ENCODE measurements at places on chromosomes 2 and 18. TPM values are rescaled to one million over a fixed set of nuclear protein-coding genes. Genes with fewer than 3 reads are reported as not detected.

Gene DSG1
- 0.06 TPM for polyA plus RNA-seq

Gene RAB6C
- 1.2 TPM for polyA plus RNA-seq

Gene VAMP5
- 42.2 TPM for polyA plus RNA-seq

Gene SERPINB4
- not detected for polyA plus RNA-seq

Gene TMEM198
- 4.0 TPM for polyA plus RNA-seq

Gene HRH4
- 0.20 TPM for polyA plus RNA-seq

Gene ANKRD44
- 10.1 TPM for polyA plus RNA-seq

Gene DSG4
- not detected for polyA plus RNA-seq

Gene KIF1A
- 9.8 TPM for polyA plus RNA-seq

Gene MRPS9
- 62.5 TPM for polyA plus RNA-seq

DNA sequence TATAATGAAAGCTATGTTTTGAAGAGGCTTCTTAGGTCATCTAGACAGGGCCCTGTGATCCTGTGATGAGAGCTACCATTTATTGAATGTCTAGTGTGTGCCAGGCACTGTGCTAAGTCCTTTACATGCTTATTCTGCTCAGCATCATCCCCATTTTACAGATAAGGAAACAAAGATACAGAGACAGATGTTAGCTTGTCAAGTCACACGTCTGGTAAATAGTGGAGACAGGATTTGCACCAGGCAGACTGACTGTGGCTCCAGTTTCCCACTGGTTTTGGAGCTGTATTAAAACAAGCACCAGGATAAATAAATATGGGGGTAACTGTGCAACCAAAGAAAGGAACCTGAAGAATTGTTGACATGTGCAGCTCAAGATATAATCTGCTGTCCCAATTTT lies 19.2 kb upstream of the EML6 start:
- DNase-seq: no peak

DNA sequence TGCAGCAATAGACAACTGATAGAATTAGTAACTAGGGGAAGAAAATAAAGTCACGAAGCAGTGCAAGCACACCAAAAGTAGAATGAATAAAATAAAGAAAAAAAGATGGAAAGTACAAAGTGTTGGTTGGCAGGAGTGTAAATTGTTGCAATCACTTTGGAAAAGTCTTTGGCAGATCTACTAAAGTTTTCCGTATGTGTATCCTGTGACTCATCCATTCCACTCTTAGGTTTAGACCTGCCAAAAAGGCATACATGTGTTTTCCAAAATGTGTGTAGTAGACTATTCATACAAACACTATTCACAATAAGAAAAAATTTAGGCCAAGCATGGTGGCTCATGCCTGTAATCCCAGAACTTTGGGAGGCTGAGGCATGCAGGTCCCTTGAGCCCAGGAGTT lies 282.1 kb upstream of the FSIP2 start:
- DNase-seq: no peak

DNA sequence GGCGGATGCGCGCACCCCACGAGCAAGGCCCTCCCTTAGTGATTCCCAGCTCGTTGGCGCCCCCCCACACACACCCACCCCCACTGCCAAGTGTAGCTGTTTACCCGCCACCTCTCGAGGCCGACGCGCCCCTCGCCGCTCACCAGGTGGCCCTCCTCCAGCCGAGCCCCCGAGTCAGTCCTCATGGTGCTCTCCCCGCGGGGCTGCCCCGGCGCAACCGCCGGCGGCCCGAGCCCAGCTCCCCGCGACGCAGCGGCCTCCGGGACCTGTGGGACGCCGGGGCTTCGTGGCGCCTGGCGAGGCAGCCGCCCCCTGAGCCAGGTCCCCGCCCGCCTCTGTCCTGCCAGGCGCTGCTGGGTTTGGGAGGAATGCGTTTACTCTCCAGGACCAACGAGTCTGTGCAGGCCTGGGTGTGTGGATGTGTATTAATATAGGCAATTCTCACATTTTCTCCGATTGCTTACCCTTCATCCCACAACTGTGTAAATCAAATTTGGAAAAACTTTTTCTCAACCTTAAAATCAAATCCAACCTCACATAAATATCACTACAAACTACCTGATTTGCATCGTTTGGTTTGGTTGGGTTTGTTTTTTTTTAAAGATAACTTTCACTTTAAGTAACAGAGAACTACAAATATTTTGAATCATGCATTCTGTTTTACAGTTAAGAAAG lies at the start of gene TMEM237:
TMEM237 (minus strand) TSS at position 288 of the 675 bp plus-strand sequence; CDS start at position 185, 103 bp downstream.
- DNase-seq: no peak

DNA sequence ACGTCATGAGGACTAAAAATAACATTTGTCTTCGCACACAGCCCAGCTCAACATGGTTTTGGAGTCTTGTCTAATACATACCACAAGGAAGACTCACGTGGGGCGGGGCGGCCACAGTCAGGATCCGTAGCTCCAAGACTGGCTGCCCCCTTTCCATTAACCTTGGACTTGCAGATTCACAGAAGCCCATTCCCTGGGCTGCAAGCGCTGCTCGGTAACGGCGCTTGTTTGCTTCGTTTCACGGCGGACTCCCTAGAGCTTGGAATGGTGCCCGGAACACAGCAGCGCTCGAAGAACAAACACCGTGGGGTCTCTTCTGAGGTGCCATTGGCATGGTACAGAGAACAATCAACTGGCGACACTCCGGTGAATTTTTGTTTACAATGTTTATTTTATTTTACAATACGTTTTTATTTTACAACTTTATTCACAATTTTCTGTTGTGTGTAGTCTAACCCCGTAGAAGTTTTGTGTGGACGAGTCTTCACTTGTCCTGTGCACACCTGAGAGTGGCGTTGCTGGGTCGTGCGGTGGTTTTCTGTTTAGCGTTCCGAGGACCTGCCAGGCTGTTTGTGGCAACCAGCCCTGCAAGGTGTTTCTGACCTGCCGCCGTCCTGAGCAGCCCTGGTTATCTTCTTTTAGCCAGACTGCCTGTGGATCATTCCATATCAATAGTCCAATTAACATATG lies 126.5 kb downstream of the GALR1 start:
- DNase-seq: no peak

GRCh38 chr2:54760310-54760709 lies 36.8 kb downstream of the EML6 start:
- DNase-seq: no peak

GRCh38 chr18:13548966-13549879 lies 177.1 kb downstream of the FAM210A start:
- DNase-seq: no peak

- no peak for DNase-seq
These were observed 395.2 kb downstream of the RAD51AP2 start for GRCh38 chr2:17122887-17123501.

GRCh38 chr18:31819106-31819924 lies 58.6 kb upstream of the SLC25A52 start:
- DNase-seq: peak; percentile 34

DNA sequence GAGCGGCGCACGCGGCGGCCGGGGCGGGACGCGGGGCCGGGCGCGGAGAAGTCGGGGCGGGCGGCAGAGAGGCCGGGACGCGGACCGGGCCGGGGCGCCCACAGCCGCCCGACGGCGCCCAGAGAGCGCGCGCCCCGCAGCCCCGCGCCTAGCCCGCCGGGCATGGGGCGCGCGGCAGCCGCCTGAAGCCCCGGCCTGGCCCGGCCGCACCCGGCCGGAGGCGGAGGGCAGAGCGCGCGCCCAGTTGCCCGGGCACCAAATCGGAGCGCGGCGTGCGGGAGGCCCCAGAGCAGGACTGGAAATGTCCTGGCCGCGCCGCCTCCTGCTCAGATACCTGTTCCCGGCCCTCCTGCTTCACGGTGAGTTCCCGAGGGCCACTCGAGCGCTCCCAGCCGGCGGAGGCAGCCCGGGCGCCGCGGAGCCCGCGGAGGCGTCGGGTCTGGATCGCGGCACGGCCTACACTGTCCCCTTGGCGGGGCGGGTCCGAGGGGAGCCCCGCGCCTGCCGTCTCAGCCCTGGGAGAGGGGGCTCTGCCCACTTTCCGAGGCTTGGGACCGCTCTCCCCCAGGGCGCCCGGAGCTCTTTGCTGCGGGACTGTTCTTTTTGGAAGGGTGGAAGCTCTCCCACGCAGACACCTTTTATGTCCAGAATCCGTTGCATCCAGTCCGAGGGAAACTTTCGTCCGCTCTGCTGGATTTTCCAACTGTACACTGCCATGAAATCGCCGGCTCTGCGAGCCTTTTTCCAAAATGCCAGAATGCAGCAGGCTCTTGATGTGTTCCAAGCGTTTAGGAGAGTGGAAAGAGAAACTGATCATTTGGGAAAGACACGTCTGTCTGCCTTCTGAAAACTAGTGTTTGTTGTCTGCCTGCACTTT lies 484 bp downstream of the APCDD1 start:
- DNase-seq: no peak

DNA sequence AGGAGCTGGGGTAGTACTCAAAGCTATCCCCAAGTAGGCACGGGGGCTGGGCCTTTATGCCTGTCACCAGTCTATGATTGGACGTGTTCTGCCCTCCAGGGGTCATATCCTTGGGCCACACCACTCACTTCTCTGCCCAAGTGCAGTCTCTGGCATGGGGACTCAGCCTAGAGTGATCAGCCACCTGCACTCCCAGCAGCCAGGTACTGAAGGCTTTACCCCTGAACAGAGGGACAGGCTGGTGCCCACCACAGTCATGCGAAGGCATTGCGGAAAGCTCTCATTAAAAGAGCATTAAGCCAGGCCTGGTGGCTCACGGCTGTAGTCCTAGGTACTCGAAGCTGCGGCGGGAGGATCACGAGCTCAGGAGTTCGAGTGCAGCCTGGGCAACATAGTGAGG lies 199.4 kb downstream of the AGAP1 start:
- DNase-seq: no peak

- no peak for DNase-seq
These were observed 89.0 kb downstream of the LPIN1 start for GRCh38 chr2:11835403-11835802.

- no peak for DNase-seq
These were observed 12.6 kb downstream of the BCL2 start for GRCh38 chr18:63306819-63307550.

DNA sequence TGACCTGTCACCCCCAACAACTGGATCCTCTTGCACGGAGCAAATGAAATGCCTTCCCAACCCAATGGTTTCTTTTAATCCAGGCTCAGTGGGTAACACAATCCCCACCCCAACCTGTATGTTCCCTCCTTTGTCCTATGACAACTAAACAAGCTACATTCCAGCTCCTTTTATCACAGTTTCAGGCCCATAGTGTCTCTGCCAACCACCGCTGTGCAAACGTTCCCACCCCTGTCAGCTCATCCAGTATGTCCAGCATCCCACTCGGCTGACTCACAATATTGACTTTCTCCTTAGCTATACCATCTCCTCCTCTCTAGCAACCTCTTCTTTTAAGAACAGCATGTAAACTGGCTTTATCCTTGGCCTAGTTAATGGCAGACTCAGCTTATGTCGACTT lies 117.9 kb upstream of the PPP1CB start:
- DNase-seq: no peak

- no peak for DNase-seq
These were observed 402.0 kb downstream of the RND3 start for GRCh38 chr2:150085478-150085877.

DNA sequence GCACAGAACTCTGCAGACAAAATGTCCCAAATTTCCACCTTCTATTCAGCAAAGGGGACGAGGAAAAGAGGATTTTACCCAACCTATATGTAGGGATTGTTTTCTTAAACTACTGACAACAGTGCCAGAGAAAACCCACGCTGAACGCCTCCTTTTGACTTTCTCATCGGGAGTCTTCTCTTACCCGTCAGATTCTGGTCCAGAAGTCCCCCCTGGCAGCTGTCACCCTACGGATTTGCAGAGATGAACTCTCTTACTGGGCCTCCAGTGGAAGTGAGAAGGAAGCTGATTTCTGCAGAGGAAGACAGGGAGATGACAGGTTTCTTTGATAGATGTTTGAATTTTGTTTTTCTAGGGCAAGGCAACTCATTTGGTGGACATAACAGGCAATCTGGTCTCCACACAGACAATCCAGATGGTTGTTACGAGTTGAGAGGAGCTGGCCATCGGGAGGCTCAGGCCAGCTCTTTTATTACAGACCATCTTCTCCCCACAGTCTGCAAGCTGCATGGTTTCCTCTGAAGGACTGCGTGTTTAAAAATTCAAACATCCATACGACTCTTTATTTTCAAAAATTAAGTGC lies 804.3 kb downstream of the RNF144A start:
- no peak for DNase-seq

DNA sequence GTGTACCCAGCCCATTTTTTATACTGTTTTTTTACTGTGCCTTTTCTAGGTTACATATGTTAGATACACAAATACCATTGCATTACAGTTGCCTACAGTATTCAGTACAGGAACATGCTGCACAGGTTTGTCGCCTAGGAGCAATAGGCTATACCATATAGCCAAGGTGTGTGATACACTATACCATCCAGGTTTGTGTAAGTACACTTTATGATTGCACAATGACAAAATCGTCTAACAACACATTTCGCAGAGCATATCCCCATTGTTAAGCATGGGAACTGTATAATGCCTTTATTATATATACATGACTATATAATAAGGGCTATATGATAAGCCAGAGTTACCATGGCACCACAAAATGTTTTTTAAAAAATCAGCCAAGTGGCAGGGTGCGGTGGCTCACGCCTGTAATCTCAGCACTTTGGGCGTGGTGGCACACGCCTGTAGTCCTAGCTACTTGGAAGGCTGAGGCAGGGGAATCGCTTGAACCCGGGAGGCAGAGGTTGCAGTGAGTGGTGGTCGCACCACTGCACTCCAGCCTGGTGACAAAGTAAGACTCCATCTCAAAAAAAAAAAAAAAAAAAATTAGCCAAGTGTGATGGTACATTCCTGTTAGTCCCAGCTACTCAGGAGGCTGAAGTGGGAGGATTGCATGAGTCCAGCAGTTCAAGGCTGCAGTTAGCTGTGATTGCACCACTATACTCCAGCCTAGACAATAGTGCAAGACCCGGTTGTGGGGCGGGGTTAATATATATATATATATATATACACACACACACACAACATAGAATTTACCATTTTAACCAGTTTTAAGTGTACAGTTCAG lies 2.8 kb upstream of the CENPA start:
- DNase-seq: no peak

GRCh38 chr18:2121224-2121623 lies 450.1 kb downstream of the METTL4 start:
- no peak for DNase-seq

DNA sequence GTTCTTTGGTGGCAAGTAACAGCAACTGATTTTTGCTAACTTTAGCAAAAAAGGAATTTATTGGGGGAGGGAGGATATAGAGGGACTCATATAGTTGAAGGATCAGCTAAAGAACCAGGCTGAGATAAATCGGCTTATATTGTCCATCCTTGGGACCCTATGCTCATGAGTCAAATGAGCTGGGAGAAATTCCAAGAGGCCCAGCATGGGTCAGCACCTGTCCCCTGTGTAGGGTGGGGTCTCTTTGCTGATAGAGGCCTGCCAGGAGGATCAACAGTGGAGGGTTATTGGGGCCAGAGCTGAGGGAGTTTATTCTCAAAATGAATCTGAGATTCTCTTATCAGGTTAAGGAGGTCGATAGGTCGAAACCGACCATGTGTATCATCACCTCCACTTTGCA lies 97.2 kb downstream of the VAPA start:
- no peak for DNase-seq

Data from right renal pelvis (tissue), 4 donors.